ENCODE measurements at places on chromosomes 7 and 10. TPM values are rescaled to one million over a fixed set of nuclear protein-coding genes. Genes with fewer than 3 reads are reported as not detected.

- no peak for DNase-seq
These were observed 329.8 kb upstream of the SEMA3D start for GRCh38 chr7:85516675-85517074.

DNA sequence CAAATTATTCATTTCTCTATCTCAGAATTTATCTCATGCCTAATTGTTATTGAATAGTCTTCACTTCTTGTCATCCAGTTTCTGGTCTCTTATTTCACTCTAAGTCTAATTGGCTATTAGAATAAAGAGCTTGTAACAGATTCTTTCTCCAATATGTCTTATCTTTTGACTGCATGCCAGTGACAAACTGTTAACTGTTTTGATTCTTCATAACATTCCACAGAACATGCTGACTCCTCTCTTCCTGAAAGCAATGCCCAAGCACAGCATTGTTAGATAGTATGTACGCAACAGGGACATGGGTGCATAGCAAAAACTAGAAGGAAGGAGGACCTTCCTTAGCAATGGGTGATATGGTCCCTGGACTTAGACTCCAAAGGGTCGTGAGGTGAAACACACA is 65.4 kb downstream of the TRUB1 start:
- DNase-seq = no peak

GRCh38 chr7:133355325-133355708 is 102.4 kb downstream of the EXOC4 start:
- no peak for DNase-seq

- DNase-seq = no peak
These were observed 96.0 kb downstream of the GPR85 start for GRCh38 chr7:112990624-112991023.

DNA sequence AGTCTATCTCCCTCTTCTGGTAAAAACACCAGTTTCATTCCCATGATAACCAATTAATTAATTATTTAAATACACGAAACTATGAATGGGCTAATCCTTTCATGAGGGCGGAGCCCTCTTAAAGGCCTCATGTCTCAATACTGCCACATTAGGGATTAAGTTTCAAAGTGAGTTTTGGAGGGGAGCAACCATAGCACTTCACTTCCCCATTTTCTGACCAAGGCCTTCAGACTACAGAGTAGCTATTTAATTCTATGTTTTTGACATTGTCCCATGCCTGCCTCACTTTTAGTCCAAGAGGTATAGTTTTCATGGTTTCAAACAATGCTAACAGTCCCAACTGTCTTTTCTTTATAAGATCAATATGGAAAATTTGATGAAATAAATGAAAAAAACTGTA is 618.6 kb downstream of the ZWINT start:
- DNase-seq = no peak

DNA sequence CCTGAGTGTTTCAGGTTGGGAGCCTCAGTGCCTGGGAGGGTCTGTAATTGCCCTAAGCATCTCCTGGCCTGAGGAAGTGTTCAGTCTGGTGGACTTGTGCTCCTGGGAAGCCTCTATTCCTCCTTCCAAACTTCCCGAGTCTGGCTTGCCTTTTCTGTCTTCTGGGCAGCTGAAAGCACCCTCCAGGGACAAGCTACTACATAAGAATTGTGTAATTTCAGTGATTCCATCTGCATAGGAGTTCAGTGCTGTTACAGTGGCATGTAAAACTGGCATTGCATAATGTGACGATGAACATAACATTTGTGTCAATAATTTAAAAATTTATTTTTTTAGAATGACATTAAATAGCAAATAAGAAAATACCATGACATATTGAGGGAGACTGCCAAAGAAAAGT is 109.3 kb downstream of the AOAH start:
- no peak for DNase-seq

DNA sequence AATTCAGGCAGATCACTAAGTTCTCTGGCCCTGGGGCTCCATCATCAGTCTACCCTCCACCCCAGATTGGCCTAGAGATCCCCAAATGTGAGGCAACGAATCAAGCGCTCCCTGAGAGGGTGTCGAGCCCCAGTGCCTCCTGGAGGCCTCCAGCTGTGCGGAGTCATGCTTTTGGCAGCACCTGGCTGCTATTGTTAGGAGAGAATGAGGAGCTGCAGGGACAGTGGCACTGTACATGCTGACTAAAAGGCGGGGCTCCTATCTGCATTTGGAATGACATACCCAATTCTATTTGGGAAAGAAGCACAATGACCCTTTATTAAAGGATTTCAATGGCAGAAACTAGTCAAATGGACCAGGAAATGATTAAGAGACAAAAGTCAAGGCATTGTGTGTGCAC is 161.8 kb downstream of the DPY19L1 start:
- DNase-seq = no peak

- no peak for DNase-seq
These were observed 287.6 kb upstream of the MGMT start for GRCh38 chr10:129179245-129179971.

DNA sequence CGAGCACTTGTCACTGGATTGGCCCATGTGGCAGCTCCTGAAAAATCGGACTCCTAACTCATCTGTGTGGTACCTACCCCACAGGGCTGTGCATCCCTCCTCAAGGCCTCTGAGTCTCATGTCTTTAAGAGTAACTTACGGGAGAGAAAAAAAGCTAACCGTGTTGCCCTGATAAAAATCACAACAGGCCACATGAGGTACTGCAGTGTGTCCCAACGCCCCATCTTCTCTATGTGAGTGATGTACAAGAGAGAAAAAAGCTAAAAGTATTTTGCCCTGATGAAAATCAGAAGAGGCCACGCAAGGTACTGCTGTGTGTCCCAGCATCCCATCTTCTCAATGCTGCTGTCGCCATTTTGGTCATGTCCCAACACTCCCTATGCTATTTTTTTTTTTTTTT is 41.2 kb upstream of the ADRB1 start:
- no peak for DNase-seq

DNA sequence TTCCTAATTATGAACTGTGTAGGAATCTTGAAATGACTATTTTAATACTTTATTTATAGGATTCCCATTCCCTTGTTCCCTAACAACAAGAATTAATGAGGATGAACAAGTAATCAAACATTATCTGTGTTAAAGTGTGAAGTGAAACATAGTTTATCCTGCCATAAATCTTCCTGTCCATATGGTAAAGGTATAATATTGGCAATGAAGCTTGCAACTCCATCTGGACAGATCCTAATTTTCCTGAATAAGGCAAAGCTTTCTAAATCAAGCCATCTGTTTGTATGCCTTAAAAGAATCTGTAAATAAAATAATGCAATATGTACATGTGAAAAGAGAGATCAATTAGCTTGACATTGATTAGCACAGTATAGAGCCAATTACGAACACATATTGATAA is 529.0 kb downstream of the ANKRD7 start:
- no peak for DNase-seq

DNA sequence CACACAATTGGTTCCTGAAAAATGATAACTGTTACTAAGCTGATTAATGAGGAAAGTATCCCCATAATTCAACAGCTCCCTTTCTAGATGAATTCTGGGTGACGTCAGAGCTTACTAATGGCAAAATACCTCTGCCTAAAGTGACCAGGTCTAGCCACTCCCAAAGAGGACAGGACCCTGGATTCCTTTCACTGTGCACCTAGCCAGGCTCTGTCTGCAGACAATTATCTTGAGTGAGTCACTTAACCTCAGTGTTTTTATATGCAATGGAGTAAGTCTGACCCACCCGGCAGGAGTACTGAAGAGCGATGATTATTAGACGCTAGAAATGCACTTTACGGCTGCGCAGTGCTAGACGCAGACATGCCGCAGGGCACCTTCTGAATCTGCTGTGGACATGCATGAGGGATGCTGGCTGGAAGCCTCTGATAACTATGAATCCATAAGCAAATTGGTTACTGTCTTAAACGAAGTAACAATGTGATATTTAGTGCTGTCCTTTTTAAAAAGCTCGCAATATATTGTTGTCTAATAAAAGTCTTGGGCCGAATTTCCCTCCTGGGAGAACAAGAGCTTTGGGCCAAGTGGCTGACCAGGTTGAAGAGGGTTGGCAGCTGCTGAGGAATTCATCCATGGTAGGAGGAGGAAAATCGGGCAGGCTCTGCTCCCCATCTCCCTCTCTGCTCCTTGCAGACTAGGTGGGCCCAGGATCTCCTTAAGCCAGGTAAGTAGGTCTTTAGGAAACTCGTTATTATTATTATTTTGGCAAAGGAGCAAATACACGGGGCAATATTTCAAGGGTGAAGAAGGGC is 4.6 kb upstream of the INPP5A start:
- peak; percentile 97 for DNase-seq

GRCh38 chr7:142745091-142745635 is 4.1 kb upstream of the PRSS1 start:
- no peak for DNase-seq

- no peak for DNase-seq
These were observed 221.6 kb downstream of the DGKI start for GRCh38 chr7:137625197-137625596.

- peak; percentile 39 for DNase-seq
These were observed 820 bp downstream of the WAC start for GRCh38 chr10:28533571-28534304.

GRCh38 chr10:7090529-7090928 is 320.3 kb downstream of the SFMBT2 start:
- DNase-seq = no peak

- DNase-seq = peak; percentile 27
These were observed 299.1 kb downstream of the PLXNA4 start for GRCh38 chr7:132276976-132277725.

DNA sequence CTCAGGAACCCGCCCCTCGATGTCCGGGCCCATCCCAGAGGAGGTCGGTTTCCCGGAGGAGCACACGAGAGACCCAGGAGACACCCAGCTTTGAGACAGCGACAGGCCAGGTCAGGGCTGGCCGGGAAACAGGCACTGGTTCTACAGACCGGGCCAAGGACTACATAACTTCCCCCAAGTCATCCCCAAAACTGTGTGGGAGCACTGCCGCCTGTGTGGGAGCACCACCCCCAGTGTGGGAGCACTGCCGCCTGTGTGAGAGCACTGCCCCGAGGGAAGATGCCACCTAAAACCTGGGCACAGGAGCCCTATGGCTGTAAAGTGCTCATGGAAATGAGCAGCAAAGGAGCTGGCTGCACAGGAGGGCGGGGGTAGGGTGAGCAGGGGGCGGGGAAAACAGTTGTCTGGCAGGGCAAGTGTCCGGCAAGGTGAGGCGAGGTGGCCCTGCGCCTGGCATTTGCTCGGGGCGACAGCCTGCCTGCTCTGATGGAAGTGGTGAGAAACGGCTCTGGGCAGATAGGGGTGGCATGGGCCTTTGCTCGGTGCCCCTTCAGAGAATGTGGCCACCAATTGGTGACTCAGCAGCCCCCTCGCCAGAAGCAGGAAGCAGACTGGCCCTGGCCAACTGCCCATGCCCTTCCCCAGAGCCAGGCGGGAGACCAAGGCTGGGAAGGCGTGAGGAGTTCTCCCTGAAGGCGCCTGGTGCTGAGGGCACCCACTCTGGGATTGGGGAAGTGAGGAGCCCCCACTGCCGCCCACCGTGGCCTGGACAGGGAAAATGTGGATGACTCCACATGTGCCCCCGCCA is 26.2 kb downstream of the PAPOLB start:
- DNase-seq = no peak

DNA sequence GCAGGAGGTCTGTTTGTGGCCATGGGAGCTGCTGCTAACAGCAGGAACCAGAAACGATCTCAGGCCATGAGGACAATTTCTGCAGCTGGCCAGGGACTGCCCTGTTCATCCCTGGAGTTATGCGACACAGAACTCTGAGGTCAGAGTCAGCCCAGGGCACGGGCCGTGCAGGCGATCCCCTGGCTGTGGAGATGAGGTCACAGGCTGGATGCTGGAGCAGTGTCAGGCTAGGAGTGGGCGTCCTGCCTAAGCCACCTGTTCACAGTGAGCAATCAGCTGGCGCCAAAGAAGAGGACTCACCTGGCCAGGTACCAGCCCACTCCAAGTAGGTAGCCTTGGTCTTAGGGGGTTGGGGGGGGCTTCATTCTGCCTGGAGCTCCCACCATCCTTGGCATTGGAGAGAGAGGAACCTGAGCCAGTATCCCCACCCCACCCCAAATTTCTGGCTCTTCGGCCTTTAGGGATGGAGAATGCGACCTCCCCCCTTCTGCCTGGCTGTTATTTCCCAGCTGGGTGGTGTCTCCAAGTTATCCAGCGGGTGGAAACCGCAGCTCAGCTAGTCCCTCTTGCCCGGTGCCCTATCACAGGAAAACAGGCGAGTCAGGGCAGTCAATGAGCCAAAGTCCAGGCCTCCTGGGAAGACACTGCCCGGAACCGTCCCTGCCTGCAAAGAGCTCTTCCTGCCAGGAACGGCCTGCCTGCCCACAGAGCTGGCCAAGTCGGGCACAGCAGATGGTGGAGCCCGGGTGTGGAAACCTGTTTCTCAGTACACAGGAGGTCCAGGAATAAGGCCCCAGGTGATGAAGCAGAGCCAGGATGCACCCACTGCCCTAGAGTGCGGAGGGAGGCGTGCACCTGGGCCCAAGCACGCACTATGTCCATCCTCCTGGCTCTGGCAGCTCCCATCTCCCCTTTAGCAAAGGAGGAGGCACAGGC is 1.8 kb upstream of the TTYH3 start:
- peak; percentile 22 for DNase-seq

DNA sequence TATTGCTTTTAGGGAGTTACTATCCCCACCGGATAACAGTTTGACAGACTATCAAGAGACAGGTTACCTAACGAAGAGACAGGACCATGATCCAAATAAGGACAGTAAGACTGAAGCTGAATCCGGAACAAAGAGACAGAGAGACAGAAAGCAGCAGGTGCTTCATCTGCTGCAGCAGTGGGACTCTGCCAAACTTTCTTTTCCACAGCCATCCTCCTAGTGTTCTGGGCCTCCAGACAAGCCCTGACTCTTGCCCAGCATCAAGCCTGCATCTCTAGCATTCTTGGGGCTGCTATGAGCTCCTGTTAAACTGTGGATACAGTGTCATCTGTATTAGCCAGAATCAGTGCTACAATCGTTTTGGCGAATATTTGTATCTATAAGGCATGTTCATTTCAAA is 761.7 kb downstream of the GRID1 start:
- no peak for DNase-seq

GRCh38 chr7:23594879-23595604 is 2.1 kb upstream of the CCDC126 start:
- peak; percentile 36 for DNase-seq

GRCh38 chr10:110279407-110279986 is 25.2 kb downstream of the SMNDC1 start:
- DNase-seq = peak; percentile 46

DNA sequence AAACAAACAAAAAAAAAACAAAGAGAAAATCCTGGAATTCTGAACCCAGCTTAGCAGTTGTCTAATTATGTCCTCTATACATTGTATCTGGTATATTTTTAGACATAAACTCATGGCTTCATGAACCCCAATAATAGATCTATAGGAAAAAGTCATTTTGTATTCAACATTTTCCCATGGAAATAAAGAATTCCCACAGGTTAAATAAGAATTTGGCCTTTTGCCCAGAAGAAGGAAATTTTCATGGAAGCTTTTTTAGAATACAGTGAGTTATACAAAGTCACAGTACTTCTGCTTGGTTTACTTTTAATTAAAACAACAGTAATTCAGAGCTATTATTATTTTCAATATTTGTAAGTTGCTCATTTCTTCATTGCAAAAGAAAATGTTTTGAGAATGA is 2.1 kb upstream of the PRKG1 start:
- no peak for DNase-seq

The RTKN2 gene
- 4.9 TPM for total RNA-seq

The EIF5AL1 gene
- 0.24 TPM for total RNA-seq

The HHEX gene
- total RNA-seq = 0.64 TPM

The NODAL gene
- not detected for total RNA-seq

The NOLC1 gene
- total RNA-seq = 74.0 TPM

The CRYGN gene
- total RNA-seq = not detected

The LYZL2 gene
- not detected for total RNA-seq

The ZNF282 gene
- total RNA-seq = 20.2 TPM

The CYP3A7 gene
- total RNA-seq = not detected

The HACD1 gene
- 87.0 TPM for total RNA-seq

The VSIR gene
- 11.7 TPM for total RNA-seq

Data from Caki2 (cell line).